ENCODE measurements at places on chromosomes 3 and 15.

GRCh38 chr15:33859992-33860545 is 108.2 kb upstream of the CHRM5 start:
- DNase-seq: no peak

GRCh38 chr3:65479990-65480389 is 558.7 kb downstream of the MAGI1 start:
- no peak for DNase-seq

- no peak for DNase-seq
Observed at GRCh38 chr15:83837945-83838571, 184.1 kb downstream of the ADAMTSL3 start.

DNA sequence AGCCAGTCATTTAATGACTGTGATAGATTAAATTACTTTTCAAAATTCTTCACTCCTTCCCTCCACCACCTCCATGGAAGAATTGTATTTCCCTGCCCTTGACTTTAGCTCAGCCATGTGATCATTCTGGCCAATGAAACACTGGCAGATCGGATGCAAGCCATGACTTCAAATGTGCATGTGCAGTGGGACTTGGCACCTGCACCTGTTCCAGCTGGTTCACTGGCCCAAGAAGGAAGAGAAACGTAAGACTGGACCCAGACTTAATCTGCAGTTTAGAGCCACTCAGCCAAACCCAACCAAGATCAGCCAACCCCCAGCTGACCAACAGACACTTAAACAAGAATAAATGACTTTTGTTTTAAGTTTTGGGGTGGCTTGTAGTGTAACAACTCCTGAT is 11.8 kb downstream of the DPH3 start:
- no peak for DNase-seq

DNA sequence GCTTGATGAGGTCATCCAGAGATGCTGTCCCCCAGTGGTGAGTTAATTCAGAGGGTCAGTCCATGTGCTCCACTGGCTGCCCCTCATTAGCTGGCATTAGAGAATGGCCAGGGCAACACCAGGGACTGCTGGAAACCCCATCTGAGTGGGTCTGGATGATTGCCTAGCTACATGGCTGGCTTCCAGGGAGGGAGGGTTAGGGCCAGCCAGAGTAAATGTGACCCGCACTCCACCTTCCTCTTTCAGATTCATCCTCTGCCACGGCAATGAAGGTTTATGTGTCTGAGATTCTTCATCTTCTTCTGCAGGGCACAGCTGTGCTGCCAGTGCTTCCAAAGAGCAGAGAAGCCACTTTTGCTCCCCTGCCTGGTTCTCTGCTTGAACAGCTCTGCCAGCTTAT is 391.9 kb downstream of the OCA2 start:
- DNase-seq: no peak

- no peak for DNase-seq
Observed at GRCh38 chr3:109059264-109059663, 58.7 kb downstream of the MORC1 start.

GRCh38 chr3:11610044-11610671 is 33.6 kb downstream of the VGLL4 start:
- DNase-seq: no peak

DNA sequence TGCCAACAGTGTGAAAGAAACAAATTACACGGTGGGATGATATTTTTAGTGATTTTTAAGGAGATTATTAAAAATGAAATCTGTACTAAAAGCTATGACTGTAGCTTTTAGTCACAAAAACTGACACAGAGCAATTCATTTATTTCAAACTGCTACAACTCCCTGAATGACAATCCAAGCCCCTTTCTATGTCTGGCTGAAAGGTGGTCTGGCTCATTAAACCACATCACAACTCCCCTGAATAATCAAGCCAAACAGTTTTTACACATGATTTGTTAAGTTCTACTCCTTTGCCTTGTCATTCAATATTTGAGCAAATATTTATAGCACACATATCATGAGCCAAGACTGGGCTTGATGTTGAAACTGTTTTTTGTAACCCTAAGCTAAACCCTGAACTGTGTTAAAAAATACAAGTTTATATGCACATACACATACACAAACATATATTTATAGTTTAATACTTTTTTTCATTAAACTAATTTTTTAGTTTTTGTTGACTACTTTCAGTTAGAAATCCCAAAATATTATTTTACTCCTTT is 125.5 kb downstream of the RBMS3 start:
- DNase-seq: no peak

DNA sequence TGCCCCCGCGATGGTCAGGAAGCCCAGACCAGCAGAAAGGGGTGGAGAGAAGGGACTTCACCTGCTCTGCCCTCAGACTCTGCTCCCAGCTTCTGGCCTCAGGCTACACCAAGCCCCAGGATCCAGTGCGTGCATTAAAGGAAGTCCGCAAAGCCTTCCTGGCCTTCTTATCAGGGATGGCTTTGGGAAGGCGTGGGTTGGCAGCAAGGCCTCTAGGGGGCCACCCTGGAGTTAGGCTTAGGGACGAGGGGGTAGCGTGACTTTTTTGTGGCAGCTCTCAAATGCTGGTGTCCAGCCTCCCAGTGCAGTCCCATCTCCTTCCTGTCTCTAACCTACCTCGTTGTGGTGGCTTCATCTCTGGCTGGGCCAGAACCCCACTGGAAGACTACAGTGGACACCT is 18.9 kb upstream of the RPL29 start:
- DNase-seq: no peak

DNA sequence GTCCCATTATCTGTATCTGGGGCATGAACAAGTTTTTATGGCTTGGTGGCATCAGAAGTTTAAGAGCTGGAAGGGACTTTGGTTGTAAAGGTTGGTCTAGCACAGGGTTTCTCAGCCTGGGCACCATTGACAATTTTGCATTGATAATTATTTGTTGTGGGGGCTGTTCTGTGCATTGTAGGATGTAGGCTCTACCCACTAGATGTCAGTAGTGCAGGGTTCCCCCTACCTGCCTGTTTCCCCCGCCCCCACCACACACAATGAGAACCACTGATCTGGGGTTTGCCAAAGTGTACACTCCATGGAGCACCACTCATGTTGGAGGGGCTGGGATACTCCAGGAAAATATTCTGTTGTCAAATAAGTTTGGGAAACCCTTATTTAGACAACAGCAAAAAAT is 42.7 kb downstream of the PLCL2 start:
- no peak for DNase-seq

GRCh38 chr15:42693942-42694341 is 43.0 kb downstream of the CDAN1 start:
- no peak for DNase-seq

DNA sequence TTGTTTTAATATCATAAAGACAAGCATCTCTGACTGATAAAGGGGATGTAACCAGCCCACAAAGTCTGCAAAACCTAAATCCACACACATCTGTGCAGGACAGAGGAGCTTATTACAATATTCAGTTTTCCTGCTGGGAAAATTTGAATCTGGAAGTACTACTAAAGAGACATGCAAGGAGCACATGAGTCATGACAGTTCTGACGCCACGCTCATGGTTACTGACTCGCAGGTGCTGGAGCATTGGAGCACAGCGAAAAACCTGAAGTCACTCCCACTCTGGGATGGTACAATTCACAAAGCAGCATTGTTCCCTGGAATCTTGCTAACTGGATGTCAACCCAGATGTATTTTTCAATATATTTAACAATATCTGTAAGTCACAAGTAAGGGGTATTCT is 7.6 kb upstream of the ISL2 start:
- no peak for DNase-seq

- no peak for DNase-seq
Observed at GRCh38 chr3:481680-482079, 285.1 kb downstream of the CHL1 start.

DNA sequence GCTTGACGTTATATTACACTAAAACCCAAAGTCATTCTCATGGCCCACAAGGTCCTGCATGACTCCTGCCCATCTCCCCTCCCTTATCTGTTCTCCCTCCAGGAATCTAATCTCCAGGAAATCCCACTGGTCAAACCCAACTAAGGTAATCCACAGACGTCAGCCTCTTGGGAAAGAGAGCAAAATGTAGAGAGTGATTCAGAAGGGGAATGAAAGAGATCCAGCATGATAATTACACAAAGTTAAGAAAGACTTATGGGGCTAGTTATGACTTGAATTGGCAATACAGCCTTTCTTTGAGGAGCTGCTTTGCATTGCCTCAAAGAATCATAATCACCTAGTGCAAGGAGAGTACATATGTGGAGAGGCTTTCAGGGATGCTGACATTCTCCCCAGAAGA is 137.8 kb upstream of the MYRIP start:
- DNase-seq: no peak

DNA sequence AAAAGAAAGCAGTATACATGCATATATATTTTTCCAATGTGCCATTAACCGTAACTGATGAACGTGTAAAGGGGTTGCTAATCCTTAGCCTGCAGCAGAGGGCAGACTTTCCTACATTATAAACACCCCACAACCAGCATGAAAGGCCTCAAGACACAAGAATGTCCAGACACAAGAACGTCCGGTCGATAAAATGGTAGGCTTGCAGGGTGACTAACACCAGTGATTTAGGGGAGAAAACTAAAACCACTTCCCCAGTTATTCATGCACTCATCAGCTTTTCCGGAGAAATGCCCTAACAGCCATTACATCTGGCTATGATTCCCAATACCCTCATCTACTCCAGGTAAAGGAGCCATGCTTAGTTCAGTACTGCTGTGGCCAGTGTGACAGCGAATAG is 57.4 kb downstream of the LRTM1 start:
- no peak for DNase-seq

GRCh38 chr15:95024351-95024750 is 793.0 kb downstream of the MCTP2 start:
- peak; percentile 22 for DNase-seq

GRCh38 chr3:120344349-120344748 is 4.8 kb downstream of the LRRC58 start:
- no peak for DNase-seq

DNA sequence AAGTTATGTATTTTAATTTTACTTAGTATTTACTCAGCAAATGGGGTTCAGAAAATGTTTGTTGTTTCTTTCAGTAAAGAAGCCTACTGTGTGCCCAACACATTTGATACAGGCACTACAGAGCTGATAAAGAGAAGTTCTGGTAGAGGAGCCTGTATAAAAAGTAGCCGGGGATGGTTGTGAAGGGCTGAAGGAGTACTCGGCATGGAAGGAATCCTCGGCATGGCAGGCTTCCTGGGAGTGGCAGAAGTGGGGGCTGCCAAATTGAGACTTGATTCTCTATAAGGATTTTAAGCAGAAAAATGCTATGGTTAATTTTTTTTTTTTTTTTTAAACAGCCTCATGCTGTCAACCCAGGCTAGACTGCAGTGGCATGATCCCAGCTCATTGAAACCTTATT is 9.3 kb downstream of the ARL13B start:
- DNase-seq: no peak

DNA sequence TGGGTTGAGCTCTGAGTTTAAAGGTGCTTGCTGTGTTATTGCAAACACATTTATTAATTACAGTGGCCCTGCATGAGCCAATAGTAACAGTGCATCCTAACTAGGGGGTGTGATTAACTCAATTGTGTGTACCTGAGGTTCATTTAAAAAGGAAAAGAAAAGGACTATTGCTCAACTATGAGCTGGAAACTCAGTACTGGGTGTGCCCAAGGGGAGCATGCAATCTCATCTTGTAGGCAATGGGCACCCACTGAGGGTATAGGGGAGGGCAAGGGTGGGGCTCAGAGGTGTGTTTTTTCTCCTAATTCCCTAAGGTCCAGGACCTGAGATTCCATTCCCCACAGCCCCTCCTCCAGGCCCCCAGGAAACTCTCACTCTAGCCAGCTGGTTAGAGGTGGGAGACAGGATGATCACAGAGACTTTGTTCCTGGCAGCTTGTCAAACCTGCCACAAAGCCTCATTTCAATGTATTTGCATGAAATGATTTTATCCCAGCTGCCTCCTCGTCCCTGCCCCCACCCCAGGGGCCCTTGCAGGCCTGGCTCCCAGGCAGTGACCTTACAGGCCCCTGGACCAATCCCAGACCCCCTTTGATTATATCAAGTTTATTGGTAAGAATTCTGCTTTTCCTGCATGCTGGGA is 220.7 kb downstream of the TBC1D2B start:
- DNase-seq: no peak

- no peak for DNase-seq
Observed at GRCh38 chr3:72234391-72234790, 449.4 kb upstream of the PROK2 start.
